Left forelimb (tissue), 1 donor: ENCODE measurements at places on chromosomes 16 and 17.

DNA sequence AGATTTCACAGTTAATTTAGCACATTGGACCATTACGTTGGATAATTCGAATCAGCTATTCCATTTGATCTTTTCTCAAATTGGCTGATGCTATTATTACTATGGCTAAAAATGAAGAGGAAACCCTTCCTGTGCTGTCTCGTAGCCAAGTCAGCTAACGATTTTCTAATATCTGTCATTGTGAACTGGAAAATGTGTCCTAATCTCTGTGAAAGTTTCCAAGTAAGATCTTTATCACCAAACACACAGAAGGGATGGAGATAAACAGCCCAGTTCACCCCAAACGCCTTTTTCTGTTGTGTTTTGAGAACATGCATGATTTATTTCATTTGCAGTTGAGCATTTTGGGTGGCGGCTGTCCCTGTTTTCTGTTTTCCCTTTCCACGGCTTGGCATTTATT, 312.8 kb downstream of the FOXL1 start:
- DNase-seq, result no peak

DNA sequence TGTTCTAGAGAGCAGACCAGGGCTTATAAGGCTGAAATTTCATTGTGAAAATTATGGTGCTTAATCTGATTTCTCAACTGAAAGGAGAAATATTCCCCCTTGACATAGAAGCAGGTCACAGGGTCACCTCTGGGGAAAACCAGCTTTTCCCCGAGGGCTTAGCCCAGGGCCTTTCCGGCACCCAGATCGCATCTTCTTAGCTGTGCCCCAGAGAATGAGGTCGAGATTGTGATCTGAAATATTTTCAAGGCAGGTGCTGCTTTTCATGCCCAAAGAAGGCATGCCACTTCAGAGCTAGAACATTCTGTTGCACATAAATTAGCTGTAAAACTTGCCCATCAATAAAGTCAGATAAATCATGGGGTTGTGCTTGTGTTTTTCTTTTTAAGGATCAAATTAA, 25.4 kb upstream of the ARHGAP17 start:
- DNase-seq, result no peak

- no peak for DNase-seq
Observed at GRCh38 chr16:87298857-87299465, 18.2 kb downstream of the C16orf95 start.

DNA sequence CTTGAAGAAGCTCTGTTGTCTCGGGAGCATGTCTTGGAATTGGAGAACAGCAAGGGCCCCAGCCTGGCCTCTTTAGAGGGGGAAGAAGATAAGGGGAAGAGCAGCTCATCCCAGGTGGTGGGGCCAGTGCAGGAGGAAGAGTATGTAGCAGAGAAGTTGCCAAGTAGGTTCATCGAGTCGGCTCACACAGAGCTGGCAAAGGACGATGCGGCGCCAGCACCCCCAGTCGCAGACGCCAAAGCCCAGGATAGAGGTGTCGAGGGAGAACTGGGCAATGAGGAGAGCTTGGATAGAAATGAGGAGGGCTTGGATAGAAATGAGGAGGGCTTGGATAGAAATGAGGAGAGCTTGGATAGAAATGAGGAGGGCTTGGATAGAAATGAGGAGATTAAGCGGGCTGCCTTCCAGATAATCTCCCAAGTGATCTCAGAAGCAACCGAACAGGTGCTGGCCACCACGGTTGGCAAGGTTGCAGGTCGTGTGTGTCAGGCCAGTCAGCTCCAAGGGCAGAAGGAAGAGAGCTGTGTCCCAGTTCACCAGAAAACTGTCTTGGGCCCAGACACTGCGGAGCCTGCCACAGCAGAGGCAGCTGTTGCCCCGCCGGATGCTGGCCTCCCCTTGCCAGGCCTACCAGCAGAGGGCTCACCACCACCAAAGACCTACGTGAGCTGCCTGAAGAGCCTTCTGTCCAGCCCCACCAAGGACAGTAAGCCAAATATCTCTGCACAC, 21.2 kb downstream of the AKAP1 start:
- DNase-seq, result no peak

GRCh38 chr17:5355421-5356129, 63.9 kb downstream of the NUP88 start:
- DNase-seq, result no peak

GRCh38 chr16:73050201-73051099, 2.5 kb upstream of the ZFHX3 start:
- DNase-seq, result no peak

DNA sequence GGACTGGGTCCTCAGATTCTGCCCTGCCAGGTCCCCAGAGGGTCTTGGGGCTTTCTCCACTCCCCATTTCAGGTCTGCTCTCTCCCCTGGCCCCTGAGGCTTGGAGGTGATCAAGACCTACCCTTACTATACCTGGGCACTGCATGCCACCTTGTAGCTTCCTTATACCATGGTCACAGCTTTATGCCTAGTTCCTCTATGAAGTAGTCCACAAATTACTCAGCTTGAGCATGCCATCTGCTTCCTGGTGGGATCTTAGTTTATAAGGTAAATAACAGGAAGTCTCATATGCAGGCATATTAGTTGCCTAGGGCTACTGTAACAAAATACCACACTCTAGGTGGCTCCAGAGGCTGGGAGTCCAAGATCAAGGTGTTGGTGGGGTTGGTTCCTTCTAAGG, 11.0 kb upstream of the PMFBP1 start:
- no peak for DNase-seq

- DNase-seq, result no peak
Observed at GRCh38 chr17:72387487-72387886, 266.7 kb downstream of the SOX9 start.

DNA sequence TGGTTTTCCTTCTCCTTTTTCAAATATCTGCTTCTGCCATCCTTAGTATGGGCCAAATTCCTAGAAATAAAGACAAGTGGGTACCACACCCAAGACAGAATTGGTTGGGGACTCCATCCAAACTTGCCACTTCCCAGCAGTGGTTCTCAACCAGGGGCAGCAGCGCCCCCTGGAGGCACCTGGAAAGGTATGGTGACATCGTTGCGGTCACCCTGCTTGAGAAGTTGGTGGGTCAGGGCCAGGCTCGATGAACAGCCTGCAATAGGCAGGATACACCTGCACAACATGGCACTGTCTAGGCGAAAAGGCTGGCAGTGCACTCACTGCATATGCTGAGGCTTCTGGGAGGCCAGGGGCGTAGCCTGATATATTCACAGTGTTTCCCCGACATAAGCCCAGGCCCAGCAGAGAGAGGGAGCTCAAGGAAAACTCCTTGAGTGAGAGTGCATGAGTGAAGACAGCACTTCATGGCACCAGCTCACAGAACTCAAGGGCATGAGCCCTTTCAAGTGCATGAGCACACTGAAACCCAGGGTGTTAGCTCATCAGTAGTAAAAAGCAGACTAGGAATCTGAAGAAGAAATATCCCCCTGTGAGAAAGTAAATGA, 57.7 kb downstream of the CMC2 start:
- no peak for DNase-seq

- DNase-seq, result no peak
Observed at GRCh38 chr17:78437508-78438169, 59.2 kb downstream of the PGS1 start.

GRCh38 chr16:9630985-9631384, 539.5 kb downstream of the HAPSTR1 start:
- no peak for DNase-seq

DNA sequence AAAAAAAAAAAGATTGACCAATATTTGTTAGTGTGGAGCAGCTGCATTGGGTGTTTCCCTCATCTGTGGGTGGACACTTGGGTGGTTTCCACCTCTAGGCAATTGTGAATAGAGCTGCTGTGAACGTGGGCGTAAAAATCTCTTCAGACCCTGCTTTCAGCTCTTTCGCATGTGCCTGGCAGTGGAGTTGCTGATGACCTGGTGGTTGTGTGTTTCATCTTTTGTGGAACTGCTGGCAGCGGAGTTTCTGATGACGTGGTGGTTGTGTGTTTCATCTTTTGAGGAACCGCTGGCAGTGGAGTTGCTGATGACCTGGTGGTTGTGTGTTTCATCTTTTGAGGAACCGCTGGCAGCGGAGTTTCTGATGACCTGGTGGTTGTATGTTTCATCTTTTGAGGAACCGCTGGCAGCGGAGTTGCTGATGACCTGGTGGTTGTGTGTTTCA, 21.4 kb downstream of the ZC3H18 start:
- DNase-seq, result no peak
